Pancreas (tissue), 10 donors: ENCODE measurements at places on chromosomes 7 and 10.

GRCh38 chr7:96219378-96220130, 102.3 kb downstream of the SLC25A13 start:
- DNase-seq, result no peak

DNA sequence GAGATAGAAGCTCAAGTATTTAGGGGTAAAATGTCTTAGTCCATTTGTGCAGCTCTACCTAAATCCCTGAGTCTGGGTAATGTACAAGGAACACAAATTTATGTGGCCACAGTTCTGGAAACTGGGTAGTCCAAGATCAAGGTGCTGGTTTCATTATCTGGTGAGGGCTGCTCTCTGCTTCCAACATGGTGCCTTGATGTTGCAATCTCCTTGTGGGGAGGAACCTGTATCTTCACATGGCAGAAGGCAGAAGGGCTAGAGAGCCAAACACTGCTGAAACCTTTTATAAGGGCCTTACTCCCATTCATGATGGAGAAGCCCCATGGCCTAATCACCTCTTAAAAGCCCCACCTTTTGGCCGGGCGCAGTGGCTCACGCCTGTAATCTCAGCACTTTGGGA, 8.7 kb upstream of the BAZ1B start:
- DNase-seq, result no peak

- DNase-seq, result no peak
Observed at GRCh38 chr10:32923849-32924248, 34.2 kb downstream of the ITGB1 start.

GRCh38 chr10:3258394-3258793, 85.8 kb upstream of the PITRM1 start:
- DNase-seq, result no peak

DNA sequence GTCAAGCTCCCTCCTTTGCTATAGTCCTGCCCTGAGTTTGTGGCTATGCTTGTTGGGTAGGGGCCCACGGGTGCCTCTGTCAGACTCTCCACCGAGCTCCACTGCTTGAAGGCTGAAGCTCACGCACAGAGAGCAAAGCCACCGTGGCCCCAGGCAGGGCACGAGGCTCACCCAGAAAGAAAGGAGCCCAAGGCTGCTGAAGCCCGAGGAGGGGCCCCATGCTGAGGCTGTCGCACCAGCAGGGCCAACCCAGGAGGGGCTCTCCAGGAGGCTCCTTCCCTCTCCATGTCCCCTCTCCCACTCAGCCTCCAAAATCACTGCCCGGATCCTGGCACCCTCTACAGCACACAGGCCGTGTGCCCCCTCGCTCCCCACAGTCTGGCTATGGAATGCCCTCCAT, 50.5 kb downstream of the YKT6 start:
- DNase-seq, result no peak
